ENCODE measurements at places on chromosomes 2 and 18. TPM values are rescaled to one million over a fixed set of nuclear protein-coding genes. Genes with fewer than 3 reads are reported as not detected.

The GALNT14 gene
- not detected for total RNA-seq

- no peaks in the 10 kb centered on the region for H3K4me1 ChIP-seq
- DNase-seq: no peak
- no peak overlapping the region for H3K27ac ChIP-seq
- H3K36me3 ChIP-seq: no peaks in the 10 kb centered on the region
- no peaks in the 10 kb centered on the region for H3K27me3 ChIP-seq
Observed at GRCh38 chr18:55743133-55743532, 155.1 kb upstream of the TCF4 start.

DNA sequence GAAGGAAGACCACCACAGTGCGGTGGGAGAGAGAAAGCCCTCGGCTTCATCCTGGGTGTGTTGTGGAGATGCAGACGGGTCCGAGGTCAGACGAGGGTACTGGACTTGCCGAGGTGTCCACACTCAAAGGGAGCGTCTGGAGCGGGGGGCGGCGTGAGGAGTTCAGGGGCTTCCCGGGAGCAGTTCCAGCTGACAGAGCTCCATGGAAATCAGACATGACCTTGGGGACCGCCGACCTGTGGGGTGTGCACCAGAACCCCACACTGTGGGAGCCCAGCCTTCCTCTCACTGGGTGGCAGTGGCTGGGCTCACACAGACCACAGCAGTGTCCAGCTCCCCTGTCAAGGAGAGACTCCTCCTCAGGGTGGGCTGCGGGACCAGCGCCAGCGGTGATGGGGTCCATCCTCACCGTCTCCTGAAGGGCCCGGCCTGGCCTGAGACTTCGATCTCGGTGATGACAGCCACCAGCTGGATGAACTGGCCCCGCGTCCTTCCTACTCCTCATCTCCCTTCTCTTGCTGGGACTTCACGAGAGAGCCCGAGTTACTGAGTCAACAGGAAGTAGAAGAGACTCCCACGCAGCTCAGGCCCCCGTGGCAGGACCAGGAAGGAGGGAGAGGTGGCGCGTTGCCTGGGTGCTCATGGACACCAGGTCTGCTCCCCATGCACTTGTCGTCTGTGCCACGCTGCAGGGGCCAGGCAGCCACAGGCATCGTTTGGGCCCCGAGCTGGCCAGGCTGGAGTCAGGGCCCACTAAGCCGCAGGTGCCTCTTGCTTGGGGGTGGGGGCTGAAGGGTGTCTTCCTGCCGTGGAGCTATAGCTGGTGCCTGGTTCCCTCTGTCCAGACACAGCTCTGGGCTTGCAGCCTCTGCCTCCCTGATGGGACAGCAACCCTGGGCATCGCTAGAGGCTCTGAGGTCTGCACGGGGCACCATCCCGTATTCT lies 101.9 kb upstream of the CTDP1 start:
- H3K4me1 ChIP-seq: peaks cover 18% of the 10 kb centered on the region
- H3K4me3 ChIP-seq: no peak overlapping the region
- H3K27me3 ChIP-seq: no peaks in the 10 kb centered on the region
- peak; percentile 20 for DNase-seq

DNA sequence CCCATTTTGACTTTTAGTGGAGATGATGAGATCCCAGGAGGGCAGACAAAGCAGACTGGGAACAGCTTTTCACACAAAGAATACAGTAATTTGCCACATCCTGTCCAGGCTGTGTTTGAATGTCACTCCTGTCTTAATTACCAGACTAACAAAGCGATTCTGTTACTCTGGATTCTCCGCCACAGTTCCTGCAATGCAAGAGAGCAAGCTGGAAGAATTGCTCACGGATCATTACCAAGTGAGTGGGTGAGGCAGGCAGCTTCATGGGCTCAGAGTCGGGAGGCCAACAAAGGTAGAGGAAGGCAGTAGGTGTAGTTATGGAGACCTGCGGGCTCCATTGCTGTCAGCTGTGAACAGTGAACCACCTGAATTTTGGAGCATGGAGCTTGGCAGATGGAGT lies 250.5 kb upstream of the ATP5MC3 start:
- H3K4me1 ChIP-seq: no peaks in the 10 kb centered on the region
- no peak overlapping the region for H3K27ac ChIP-seq
- no peak for DNase-seq
- no peaks in the 10 kb centered on the region for H3K27me3 ChIP-seq
- H3K36me3 ChIP-seq: no peaks in the 10 kb centered on the region

DNA sequence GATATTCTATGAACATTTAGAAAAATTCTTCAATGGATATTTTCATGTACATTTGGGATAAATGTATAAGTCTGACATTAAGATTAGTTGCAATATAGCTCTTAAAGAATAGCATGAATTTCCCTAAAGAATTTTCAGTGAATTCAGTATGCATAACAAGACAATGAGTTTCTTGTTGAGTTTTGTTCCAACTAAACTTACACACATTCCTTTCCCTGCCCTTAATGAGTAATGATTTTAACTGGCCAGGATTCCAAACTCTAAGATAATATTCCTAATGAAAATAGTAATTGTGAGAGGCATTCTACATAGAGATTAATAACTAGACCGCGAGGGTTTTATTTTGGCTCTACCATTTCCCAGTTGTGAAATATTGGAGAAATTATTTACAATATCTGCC lies 390.3 kb upstream of the GALNT5 start:
- no peak for DNase-seq
- H3K4me3 ChIP-seq: no peak overlapping the region
- no peak overlapping the region for H3K27ac ChIP-seq
- H3K27me3 ChIP-seq: no peaks in the 10 kb centered on the region

The HOXD10 gene
- 3.4 TPM for total RNA-seq

- no peaks in the 10 kb centered on the region for H3K27me3 ChIP-seq
- no peaks in the 10 kb centered on the region for H3K4me1 ChIP-seq
- H3K4me3 ChIP-seq: no peak overlapping the region
- no peak for DNase-seq
- peaks cover 6% of the 10 kb centered on the region for H3K36me3 ChIP-seq
- H3K27ac ChIP-seq: no peak overlapping the region
Observed at GRCh38 chr2:39455826-39456225, 18.7 kb upstream of the MAP4K3 start.

DNA sequence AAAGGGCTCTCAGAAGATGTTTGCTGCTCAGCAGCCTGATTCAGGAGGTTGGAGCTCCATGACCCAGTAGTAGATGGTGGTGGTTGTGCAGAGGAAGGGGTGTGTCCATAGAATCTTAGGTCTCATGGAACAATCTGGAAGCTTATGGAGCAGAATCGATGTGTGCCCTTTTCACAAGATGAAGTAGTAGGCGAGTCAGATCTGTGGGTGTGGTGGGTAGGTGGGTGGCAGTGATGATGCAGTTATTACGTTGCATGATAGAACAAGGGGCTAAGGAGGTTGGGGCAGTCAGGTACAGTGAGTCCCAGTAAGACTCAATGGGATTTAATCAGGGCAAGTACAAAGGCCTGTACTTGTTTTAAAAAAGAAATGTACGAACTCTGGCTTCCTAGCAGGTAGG lies 9.1 kb downstream of the TET3 start:
- no peaks in the 10 kb centered on the region for H3K27me3 ChIP-seq
- H3K4me3 ChIP-seq: no peak overlapping the region
- no peak overlapping the region for H3K27ac ChIP-seq
- H3K36me3 ChIP-seq: no peaks in the 10 kb centered on the region

GRCh38 chr18:48702346-48703027 lies 163.7 kb downstream of the CTIF start:
- no peak for DNase-seq
- no peak overlapping the region for H3K27ac ChIP-seq
- no peaks in the 10 kb centered on the region for H3K27me3 ChIP-seq
- H3K4me3 ChIP-seq: no peak overlapping the region
- H3K4me1 ChIP-seq: no peaks in the 10 kb centered on the region

DNA sequence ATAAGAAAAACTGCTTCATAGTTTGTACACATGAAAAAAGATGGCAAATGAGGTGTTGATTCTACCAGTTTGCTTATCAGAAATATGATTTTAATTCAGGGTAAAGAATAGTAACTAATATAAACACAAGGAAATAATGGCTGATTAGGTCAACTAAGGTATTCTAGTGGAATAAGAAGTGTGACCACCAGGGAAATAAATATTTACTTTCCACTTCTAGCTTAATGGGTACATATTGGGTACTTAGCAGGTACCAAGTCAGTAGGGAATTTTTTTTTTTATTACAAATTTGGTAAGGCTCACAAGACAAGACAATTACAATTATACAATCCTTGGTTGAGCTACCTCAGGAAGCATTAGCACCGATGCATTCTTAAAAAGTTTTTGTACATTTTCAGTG lies 135.7 kb downstream of the PLEKHA3 start:
- H3K4me1 ChIP-seq: no peaks in the 10 kb centered on the region
- DNase-seq: no peak
- H3K4me3 ChIP-seq: no peak overlapping the region
- no peaks in the 10 kb centered on the region for H3K27me3 ChIP-seq

The THUMPD2 gene
- 11.3 TPM for total RNA-seq

The GPBAR1 gene
- not detected for total RNA-seq

- DNase-seq: no peak
- no peaks in the 10 kb centered on the region for H3K4me1 ChIP-seq
- no peaks in the 10 kb centered on the region for H3K36me3 ChIP-seq
- no peaks in the 10 kb centered on the region for H3K27me3 ChIP-seq
- H3K4me3 ChIP-seq: no peak overlapping the region
Observed at GRCh38 chr2:5720426-5720825, 28.2 kb downstream of the SOX11 start.

GRCh38 chr2:14517731-14518130 lies 114.8 kb upstream of the LRATD1 start:
- H3K36me3 ChIP-seq: no peaks in the 10 kb centered on the region
- H3K4me1 ChIP-seq: no peaks in the 10 kb centered on the region
- DNase-seq: no peak
- H3K27ac ChIP-seq: no peak overlapping the region
- H3K4me3 ChIP-seq: no peak overlapping the region

The ITGB6 gene
- 28.8 TPM for total RNA-seq

The SRBD1 gene
- total RNA-seq: 36.2 TPM

Measured in transverse colon (tissue), 4 donors.